ENCODE measurements at places on chromosomes 5 and 9. TPM values are rescaled to one million over a fixed set of nuclear protein-coding genes. Genes with fewer than 3 reads are reported as not detected.

Gene KLHL3
- 12.8 TPM for total RNA-seq

Gene OMD
- not detected for total RNA-seq

Gene C9
- not detected for total RNA-seq

Gene ROR2
- 2.7 TPM for total RNA-seq

Gene RHOBTB3
- total RNA-seq: 6.6 TPM

- DNase-seq: no peak
Observed at GRCh38 chr5:118461436-118461835, 526.9 kb downstream of the DTWD2 start.

- DNase-seq: no peak
Observed at GRCh38 chr9:121354141-121354540, 15.9 kb downstream of the STOM start.

DNA sequence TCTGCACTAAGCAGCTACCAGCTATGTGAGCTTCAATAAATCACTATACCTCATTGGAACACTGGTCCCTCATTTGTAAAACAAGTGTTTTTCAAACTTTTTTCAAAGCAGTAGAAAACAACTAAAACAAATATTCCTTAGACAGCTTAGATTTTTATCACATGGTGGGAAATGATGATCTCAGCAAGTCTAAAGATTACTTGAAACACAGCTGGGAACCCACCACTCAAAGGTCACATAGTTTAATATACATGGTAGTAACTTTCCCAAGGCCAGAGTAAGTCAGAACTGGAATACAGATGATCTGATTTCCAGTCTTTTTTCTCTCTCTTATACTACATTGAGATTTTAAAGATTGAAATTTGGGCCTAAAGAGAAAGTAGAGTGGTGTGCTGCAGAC, 850 bp upstream of the C6 start:
- no peak for DNase-seq

DNA sequence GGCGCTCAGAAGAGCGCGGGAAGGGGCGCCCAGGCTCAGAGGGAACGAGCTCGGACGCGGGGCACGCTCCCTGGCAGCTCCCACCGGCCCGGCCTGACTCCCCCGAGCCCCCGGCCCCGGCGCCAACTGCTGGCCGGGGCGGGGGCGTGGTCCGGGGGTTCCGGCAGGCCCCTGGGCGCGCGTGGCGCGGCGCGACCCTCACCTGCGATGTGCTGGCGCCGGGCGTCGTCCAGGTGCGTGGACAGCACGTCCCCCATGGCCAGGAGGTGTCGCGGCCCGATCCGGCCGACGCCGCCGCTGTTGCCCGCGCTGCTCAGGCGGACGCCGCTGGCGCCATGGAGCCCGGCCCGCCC, 43.5 kb upstream of the STXBP1 start:
- DNase-seq: peak; percentile 51

GRCh38 chr9:134698587-134699342, 57.2 kb downstream of the COL5A1 start:
- DNase-seq: peak; percentile 95

DNA sequence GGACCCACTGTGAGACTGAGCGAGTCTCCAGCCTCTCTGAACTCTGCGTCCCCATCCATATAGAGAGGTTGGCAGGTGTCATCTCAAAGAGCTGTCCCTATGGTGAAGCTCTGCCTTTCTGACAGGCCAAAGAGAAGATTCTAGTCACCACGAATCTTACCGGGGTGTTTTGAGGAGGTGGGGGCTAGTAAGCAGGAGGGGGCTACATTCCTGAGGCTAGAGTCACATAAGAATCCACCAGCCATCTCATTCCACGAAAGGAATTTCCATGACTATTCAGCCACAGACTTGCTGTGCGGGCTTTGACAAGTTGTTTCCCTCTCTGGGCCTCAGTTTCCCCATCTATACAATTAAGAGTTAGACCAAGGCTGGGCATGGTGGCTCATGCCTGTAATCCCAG, 16.3 kb downstream of the PDGFRB start:
- DNase-seq: no peak

- DNase-seq: no peak
Observed at GRCh38 chr5:142098931-142099330, 9.6 kb upstream of the NDFIP1 start.

GRCh38 chr9:106421772-106422171, 441.2 kb upstream of the ZNF462 start:
- DNase-seq: no peak

DNA sequence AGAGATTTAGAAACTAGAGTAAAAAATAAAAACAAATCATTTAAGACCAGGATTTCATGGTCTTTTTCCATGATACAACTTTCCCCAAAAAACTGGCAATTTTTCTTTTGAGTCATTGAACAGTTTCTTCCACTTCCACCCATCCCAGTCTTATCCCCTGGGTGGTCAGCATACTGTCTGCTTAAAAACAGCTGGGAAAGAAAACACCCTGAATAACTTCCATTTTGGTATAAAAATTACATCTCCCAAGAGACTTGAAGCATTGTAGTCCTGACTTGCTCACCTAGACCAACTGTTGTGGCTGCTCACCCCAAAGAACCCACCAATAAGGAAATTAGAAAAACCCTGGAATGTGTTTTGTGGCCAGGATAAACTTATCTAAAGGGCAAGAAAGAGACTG, 731.3 kb downstream of the NR2F1-AS1 start:
- DNase-seq: no peak

GRCh38 chr9:113011911-113012381, at the start of gene ZNF883:
ZNF883 (minus strand) TSS chr9:113012192.
- peak; percentile 82 for DNase-seq

DNA sequence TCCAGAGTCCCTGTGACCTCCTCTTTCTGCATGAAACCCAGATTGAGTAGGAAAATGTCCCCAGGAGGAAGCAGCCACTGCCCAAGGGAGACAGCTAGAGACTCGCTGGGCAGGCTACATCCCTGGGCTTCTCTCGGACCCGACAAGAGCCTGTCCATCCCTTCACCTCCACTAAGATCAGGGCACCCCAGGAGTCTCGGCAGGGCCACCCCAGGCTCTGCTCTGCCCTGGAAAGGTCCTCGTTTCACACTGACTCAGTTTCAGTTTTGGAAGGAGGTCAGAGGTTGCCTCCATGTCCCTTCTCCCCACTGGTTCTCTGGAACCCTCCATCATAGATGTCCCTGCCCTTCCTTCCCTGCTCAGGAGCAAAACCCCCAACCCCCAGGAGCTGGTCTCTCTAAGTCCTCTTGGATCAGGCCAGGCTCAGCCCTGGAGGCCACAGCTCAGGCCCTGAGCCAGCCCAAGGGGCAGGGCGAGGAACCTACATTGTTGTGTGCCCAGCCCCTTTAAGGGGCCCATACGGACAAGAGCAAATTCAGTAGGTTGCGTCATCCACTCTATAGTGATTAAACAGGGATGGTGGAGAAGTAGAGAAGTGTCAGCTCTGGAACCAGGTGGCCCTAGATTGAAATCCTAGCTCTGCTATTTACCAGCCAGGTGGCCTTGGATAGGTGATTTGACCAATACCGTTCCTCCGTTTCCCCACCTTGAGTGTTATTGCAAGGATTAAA, 37.4 kb downstream of the C9orf50 start:
- no peak for DNase-seq

DNA sequence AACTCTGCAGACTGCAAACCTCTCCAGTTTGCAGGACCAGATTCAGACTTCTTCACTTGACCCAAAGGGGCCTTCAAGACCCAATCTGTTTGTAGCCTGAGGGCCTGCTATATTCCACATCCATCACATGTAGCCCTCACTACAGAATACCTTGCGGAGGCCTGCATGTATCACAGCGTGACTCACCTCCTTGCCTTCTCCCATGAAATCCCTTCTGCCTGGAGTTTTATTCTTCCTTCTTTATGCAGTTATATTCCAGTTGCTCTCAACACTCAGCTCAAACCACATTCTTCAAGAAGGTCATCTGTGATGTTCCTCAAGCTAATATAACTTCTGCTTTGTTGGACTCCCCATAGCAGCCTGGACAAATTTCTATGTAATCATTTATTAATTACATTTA, 198.5 kb upstream of the PTGER4 start:
- no peak for DNase-seq

DNA sequence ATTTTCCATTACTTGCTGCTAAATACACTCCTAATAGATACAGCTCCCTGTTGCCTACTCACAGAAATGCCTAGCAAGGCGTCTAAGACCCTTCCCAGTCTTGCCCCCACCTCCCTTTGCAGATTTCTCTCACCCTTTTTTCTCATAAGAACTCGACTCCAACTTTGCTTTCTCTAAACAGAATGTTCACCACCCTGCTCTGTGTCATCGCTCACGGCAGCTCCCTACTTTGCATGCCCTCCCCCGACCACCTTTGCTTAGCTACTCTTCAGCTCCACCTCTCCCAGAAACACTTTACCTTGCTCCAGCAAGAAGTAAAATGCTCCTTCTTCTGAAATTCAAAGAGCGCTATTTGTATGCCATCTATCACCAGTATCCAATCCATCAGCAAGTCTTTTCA, 15.2 kb upstream of the PPP1R2B start:
- DNase-seq: no peak

GRCh38 chr5:168006456-168007130, 284.9 kb upstream of the WWC1 start:
- no peak for DNase-seq

GRCh38 chr5:145867806-145868205, 5.0 kb downstream of the GRXCR2 start:
- DNase-seq: no peak

DNA sequence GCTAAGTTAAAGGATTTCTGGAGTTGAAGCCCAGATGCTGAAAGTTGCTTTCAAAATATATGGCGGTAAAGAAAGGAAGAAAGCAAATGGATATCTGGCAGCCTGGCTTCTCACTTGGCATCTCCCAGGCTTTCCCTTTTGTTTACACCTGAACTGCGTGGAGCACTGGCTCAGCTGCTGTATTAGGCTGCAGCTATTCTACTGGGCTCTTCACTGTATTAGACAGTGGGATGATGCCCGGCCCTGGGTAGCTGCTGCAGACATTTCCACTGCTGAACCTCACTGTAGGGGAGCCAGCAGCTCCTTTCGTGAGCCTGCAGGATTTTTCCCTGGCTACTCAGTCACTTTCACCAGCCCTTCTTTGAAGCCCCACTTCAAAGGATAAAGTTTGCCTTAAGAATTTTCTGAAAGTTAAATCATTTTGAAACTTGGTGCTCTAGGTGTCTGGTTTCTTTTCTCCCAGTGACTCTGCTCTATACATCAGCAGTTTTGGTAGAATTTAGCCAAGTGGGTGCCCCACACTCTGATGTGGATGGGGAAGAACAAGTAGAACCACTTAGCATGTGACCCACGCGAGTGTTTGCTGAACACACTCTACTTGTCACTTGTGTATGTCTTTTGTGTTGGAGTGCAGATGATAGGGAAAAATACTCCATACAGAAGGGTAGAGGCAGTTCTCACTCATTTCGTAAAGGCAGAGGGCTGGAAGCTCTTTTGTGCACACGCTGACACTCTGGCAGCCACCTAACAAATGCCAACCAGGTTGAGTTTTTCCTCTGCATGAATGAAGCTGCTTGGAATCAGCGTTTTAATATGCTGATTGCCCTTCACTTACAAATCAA, 49.9 kb downstream of the C9orf152 start:
- no peak for DNase-seq

DNA sequence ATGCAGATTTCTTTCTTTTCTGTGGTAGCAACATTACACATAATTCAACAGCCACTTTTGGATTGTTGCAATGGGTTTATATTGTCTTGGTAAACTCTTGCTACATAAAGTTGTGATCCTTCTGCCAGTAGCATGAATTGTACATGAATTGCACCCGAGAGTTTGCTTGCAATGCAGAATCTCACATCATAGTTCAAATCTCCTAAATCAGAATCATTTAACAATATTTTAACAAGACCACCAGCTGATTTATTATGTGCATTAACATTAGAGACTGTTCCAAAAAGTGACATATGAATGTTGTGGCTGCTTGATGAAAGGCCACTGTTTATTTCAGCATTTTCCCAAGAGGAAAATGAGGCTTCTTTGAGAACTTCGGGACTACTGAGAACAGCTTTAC, 1491.8 kb upstream of the NUDT12 start:
- no peak for DNase-seq

DNA sequence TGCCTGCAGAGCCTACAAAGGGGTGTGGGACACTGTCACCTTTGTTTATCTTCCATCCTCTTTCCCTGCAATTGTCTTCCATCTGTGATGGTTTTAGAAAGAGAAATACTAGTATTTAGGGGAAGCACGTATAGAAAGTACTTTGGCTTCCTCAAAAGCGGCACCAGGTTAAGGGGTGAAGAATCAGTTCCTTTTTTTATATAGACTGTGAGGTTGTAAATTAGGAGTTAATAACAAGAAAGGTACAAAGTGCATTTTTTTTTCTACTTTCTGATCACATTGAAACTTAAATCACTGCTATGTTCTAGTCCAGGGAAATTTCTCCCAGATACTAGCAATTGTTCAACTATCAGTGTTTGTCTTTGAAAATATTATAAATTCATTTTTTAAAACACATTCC, 219.3 kb downstream of the CEMIP2 start:
- no peak for DNase-seq

- no peak for DNase-seq
Observed at GRCh38 chr9:106964329-106964728, 101.4 kb downstream of the ZNF462 start.

- peak; percentile 69 for DNase-seq
Observed at GRCh38 chr9:121640076-121640475, 11.4 kb upstream of the DAB2IP start.

- DNase-seq: no peak
Observed at GRCh38 chr5:111627862-111628261, 115.5 kb upstream of the STARD4 start.

GRCh38 chr9:72254901-72255545, 105.8 kb downstream of the GDA start:
- no peak for DNase-seq

DNA sequence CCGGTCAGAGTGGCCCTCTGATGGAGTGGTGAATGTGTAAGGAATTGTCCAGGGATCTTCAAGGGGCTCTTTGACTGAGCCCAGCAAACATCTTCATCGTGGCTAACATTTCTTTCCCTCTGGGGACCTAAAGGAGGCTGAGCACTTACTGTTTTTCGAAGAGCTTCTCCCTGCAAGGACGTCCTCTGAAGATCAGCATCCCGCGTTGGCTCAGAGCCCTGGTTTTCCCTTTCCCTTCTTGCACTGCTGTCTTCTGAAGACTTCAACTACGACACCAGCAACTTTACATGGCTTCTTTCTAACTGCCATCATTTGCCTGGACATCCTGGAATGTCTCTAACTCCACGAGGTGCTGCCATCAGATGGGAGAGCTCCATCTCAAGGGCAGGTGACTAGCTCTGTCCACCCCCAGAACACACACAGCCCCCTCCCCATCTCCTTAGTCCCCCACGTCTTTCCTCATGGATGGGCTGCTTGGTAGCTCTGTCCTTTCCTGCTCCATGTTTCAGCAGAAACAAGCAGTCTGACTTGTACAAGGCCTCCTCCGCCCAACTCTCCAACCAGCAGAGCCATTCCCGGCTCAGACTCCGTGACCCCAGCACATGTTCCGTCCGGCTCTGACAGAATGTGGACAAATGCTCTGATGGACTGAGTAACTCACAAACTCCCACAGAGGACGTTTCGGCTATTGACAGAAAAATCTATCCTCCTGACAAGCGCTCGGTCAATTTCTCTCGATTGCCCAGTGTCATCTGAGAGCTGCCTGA, 17.1 kb downstream of the SHB start:
- no peak for DNase-seq

GRCh38 chr9:37082214-37082765, 38.1 kb upstream of the ZCCHC7 start:
- no peak for DNase-seq

- no peak for DNase-seq
Observed at GRCh38 chr5:162496100-162496808, 428.7 kb downstream of the GABRG2 start.
